ENCODE measurements at places on chromosomes 6 and 20. TPM values are rescaled to one million over a fixed set of nuclear protein-coding genes. Genes with fewer than 3 reads are reported as not detected.

ARHGAP40 gene
- total RNA-seq: not detected

DNA sequence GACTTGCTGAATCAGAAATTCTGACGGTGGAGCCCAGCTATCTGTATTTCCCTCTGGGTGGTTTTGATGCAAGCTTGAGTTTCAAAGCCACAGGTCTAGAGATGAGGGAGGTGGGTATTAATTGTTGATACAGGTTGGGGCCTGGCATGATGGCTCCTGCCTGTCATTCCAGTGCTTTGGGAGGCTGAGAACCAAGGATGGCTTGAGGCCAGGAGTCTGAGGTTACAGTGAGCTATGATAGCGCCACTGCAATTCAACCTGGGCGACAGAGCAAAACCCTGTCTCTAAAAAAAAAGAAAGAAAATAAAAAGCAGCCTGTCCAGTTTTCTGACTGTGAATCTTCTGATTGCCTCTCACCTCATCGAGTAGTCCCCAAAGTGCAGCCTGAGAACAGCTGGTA is 184.8 kb upstream of the SASH1 start:
- DNase-seq: no peak

GRCh38 chr6:170283212-170284081 is 7.4 kb downstream of the DLL1 start:
- no peak for DNase-seq

- DNase-seq: no peak
Observed at GRCh38 chr6:154909821-154910220, 85.3 kb upstream of the TIAM2 start.

DNA sequence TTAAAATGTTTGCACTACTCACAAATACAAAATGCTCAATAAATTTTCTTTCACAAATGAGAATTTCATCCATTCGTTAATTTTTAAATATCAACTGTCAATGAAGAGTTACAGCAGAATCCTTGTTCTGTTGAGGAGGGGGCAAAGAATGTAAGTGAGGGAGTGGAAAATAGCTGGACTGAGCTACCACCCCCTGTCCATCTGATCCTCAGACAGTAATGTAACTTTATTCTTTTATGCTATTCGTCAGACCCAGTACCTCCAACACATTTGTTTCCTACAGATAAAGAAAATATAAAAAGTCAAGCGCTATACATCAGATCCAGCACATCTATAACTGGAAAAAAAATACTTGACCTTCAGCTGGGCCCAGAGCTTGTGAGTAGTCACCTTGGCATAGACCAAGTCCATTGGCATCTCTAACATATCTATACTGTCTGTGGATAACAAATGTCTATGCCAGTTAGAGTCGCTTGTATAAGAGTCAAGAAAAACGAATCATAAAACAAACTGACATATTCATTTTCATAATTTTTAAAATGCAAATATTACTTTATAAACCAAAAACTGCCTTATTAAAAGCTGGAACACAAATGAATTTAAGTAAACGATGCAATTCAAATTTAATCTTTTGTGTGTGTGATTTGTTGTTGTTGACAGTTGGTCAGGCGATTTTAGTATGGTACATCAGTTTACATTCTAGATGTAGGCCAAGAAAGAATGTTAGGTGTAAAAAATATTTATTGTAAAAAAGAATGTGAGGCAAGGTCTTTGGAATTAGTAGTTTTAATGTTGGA is 57.2 kb upstream of the HFE start:
- no peak for DNase-seq

- no peak for DNase-seq
Observed at GRCh38 chr20:4102381-4102780, 87.0 kb upstream of the RNF24 start.

DNA sequence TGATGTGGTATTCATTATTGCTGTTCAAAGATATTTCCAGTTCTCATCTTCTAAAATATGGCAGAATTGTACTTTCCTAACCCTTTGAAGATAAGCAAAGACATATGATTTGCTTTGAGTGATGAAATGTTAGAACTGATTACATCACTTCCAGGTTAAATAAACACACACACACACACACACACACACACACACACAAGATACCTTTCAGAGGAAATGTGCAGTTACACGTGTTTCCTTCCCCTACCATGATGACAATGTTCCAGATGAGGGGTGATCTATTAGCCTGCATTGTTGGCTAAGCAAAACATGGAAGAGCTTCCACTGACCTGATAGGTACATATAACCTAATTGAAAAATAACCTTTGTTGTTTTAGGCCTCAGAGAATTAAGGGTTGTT is 11.7 kb upstream of the FRK start:
- no peak for DNase-seq

Measured in progenitor cell of endocrine pancreas (in vitro differentiated cells).